ENCODE measurements at places on chromosomes 6 and 20.

DNA sequence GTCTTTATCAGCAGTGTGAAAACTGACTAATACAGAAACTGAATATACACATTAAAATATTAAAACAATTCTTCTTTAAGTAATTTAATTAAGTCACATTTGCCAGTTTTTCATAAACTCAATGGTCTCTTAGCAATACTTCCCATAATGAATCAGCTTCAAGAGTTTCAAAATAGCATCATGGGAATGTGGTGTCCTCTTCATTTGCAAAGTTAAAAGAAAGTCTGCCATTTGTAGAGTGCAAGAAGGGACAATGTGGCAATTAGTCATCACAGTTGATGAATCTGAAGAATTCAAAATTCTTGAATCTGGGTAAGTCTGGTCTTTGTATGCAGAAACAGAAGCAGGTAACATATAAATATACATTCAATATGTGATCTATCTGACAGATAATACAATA lies 38.7 kb downstream of the SYNE1 start:
- DNase-seq, result no peak

DNA sequence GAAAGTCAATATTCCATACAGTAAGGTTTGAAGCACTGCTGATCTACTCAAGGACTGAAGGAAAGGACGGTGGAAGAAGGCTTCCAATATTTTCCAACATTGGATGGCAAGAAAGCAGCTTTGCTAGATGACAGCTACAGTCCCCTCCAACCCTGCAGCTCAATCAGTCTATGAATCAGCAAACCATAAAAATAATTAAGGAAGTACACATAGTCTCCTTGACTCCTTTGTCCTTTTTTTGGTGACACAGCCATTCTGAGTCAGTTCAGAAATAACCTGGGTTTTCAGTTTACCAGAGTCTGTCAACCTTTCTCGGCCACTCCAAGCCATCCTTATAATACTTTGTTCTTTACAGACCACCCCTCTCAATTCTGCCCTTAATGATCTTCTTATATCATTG lies 232.5 kb downstream of the IBTK start:
- DNase-seq, result no peak

DNA sequence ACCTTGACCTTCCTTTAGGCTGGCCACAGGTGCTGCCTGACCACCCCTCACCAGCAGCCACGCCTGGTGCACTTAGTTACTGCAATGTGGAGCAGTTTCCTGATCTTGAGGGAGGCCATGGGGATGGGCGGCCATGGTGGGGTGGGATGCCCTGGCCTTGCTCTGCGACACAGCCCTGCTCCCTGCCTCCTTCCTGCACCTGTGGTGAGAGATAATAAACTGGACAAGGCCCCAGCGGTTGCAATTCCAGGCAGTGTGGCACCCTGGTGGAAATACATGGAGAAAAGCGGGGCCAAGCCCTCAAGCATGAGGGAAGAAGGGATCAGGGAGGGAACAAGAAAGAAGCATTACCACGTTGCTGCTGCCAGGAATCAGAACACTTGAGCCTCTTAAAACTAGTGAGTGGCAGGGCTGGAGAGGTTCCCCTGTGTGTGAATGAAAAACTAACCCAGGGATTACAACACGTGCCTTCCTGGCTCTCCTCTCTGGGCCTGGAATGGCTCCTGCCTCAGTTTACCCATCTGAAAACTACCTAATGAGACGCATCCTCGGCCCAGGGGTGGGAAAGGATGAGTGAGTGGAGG lies 213.2 kb downstream of the LY86 start:
- DNase-seq, result no peak

- DNase-seq, result peak; percentile 41
Observed at GRCh38 chr6:24666097-24666640, 530 bp downstream of the TDP2 start.

GRCh38 chr6:56727097-56727850 lies 84.6 kb upstream of the DST start:
- DNase-seq, result no peak

DNA sequence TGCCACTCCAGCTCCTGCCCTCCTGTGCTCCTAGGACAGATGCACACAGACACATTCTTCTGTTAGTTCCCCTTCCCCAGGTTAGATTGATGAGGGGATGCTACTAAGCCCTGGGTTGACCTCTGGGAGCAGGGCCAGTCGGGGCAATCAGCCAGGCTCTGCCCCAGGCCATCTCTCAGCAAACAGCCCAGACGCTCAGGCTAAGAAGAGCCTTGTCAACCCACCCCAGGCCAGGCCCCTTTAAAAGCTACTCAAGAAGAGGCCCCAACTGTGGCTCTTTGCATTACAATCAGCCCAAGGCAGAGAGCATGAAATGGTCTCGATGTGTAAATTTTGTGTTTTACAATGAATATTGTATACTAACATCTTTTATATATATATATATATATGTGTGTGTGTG lies 107.4 kb downstream of the TFAP2A start:
- DNase-seq, result no peak

DNA sequence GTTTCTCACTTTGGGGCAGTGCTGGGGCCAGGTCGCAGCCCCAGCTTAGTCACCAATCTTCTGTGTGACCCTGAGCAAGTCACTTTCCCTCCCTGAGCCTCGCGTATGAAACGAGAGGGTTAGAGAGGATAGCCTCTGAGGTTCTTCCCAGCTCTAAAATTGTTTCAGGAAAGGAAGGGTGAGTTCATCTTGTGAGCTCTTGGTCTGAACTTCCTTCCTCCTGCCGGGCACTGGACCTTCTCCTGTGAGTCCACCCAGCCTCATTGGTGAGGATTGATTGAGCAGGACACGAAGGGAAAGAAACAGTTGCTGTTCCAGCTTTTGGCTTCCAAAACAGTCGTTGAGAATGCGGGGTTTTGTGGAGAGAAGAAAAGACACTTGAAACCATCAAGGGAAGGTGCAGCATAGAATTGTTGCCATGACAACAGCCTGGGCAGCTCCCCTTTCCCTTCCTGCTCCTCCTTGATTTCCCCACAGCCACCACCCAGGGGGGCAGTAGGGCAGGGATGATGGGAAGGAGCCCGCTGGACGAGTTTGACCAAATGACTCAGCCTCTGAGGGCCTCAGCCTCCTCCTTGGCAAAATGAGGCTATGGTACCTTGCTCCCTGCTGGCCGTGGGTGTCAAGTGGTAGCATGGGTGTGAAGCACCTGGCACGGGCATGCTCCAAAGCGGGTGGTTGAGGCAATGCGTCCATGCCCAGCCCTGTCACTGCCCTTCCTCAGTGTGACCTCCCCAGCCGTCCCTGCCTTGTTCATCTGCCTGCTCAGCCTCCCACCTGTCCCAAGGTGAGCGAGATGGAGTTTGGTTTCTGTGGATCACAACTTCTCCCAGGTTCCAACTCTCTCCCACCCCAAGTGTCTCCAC lies 107.8 kb downstream of the CDC5L start:
- DNase-seq, result no peak

DNA sequence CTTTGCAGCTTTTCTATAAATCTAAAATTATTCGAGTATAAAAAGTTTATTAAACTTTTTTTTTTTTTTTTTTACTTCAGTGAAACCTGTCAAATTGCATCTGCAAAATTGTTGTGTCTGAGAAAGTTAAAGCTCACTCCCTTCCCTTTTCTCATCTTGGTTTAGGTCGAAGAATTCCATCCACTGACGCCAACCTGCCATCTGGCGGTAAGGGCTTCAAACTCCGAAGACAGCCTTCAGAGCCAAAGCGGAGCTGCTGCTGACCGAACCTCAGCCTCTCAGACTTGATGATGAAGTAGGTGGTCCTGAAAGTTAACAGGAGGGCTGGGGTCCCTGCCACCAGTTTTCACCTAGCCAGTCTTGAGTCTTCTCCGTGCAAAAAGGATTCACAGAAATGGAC lies 29.6 kb upstream of the VAPB start:
- no peak for DNase-seq

DNA sequence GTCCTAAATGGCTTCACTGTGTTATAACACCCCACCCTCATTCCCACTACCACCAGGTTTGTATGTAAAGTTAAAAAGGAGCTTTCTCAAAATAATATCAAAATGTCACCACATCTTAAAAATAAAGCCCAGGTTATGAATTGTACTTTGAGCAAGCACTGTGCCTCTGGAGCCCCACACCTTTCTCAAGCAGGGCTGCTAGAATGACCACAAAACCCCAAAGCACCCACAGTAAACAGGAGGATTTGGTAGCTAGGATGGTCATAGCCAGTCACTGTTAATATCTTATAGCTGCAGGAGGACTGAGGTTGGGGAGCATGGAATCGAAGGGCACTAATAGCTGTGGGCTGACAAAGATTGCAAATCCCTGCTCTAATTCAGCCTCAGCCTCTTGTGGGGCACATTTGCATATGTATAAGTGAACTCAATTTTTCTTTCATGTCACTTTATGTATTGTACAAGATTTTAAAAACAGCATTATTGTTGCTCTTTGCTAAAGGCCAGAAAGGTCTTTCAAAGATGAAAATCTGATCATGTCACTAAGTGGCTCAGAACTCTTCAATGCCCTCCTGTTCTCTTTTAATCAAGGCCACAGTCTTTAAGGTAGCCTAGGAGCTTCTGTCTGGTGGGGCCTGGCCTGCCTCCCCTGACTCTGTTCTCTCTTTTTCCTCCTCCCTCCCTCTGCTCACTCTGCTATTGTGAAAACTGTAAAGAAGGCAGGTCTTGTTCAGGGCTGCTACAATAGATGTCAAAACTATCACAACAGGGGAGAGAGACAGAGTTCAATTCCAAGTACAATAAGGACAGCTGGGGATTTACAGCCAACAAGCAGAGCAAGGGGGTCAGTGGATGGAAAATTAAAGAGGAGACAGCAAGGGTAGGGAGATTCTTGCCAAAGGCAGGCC lies 101.6 kb downstream of the TMEM200A start:
- peak; percentile 21 for DNase-seq

DNA sequence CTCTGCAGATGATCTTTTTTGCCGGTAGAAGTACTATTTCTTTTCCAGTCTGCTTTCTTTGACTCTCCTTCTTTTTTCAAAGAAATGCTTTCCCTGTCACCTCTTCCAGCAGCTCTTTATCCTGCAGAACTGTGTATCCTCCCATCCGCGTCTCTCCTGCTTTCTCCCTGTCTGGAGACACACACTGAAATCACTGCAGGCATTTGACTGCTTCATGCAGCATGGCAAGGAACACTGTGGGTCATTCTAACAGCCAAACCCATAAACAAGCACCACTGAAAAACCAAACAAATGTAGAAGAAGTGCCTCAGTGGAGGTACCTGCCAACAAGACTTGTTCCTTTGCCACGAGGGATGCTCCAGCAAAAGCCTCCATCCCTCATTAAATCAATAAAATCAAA lies 403.7 kb upstream of the CITED2 start:
- no peak for DNase-seq

DNA sequence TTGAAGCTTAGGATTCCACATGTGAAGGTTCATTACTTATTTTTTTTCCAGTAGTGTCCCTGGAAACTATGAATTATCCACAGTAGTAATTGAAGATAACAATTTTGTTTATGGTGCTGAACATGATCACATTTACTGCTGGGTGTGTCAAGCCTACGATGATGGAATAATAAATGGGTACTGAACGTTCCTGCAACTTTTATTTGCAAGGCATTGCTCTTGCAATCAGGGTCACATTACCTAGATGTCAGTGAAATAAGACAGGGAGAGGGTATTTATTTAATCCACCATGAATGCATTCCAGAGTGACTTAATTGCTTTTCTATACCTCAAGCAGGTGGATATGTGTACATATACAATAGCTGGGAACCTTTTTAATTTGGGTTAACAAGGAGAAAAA lies 27.0 kb upstream of the MLIP start:
- DNase-seq, result no peak

DNA sequence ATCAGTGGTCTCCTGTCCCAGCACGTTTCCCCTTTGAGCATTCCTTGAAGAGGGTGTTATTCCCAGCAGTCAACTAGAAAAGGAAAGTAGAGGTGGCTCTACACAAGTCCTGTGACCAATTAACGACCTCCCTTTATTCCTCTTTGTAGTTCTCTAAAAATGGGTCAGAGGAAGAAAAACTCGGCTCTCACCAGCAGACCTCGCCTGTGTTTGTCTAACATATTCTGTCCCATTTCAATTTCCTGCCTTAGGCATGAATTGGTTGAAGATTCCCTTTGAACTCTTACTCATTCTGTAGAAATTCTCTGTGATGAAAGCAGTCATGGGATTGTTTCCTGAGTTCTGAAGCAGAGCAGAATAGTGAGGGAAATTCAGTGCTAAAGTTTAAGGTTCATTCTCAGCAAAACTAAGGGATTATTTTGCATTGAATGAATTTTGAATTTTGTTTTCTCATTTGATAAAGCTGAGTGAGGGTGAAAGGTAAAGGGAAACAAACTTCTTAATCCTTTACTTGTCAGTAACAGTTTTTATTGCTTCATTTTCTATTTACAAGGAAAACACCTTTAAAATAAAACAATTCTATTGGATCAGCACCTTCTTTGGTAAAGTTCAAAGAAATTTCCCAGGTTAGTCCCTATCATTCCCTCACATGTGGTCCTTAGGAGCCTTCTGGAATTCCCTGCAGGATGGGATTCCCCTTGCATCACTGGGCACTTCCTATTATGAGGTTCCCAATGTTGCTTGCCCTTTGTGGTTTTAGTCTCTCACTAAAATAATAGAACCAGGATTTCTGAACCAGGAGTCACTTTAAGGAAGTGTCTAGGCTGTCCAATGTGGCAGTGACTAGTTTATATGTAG lies 105.8 kb downstream of the SLX4IP start:
- DNase-seq, result peak; percentile 9

- no peak for DNase-seq
Observed at GRCh38 chr6:6619021-6619794, 30.7 kb downstream of the LY86 start.

- no peak for DNase-seq
Observed at GRCh38 chr6:134551245-134551960, 233.5 kb upstream of the SGK1 start.

- DNase-seq, result peak; percentile 68
Observed at GRCh38 chr6:130027948-130028347, 9.6 kb downstream of the L3MBTL3 start.

DNA sequence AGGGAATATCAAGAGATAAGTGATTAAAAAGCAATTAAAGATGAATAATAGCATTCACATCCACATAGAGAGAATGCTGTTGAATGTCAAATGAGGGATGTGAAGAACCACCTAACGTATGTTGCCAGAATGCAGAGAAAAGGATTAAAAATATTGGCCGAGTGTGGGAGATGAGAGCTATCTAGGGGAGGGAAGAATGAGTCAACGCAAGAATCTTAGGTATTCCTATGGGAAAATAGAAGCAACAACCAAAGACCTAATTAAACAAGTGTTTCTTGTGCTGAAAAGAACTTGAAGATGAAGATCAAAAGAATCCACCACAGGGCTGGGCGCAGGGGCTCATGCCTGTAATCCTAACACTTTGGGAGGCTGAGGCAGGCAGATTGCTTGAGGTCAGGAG lies 12.2 kb upstream of the RSPH3 start:
- no peak for DNase-seq

- DNase-seq, result no peak
Observed at GRCh38 chr20:3658019-3658715, 5.0 kb downstream of the GFRA4 start.

DNA sequence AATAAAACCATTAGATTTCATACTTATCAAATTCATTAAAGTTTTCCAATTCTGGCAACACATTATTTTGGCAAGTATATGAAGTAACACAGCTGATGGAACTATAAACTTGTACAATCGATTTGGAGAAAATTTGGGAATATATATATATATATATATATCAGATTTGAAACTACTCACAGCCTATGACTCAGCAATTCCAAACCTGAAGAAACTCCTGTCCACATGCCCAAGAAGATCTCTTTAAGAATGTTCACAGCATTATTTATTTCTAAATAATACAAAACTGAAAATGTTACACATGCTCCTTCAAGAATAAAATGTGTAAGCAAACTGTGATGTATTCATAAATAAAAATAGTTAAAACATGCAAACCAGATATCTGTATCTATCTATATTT lies 270.1 kb downstream of the TFAP2A start:
- no peak for DNase-seq

GRCh38 chr6:89501753-89502152 lies 68.8 kb downstream of the ANKRD6 start:
- DNase-seq, result no peak

Data from CD4-positive, alpha-beta T cell treated with Interleukin-4 for 4 hours (primary cell).